ENCODE measurements at places on chromosomes 3 and 15. TPM values are rescaled to one million over a fixed set of nuclear protein-coding genes. Genes with fewer than 3 reads are reported as not detected.

Gene TGM5
- not detected for total RNA-seq

- no peaks in the 10 kb centered on the region for H3K4me1 ChIP-seq
- H3K4me3 ChIP-seq = no peak overlapping the region
- no peaks in the 10 kb centered on the region for H3K36me3 ChIP-seq
- no peaks in the 10 kb centered on the region for H3K27me3 ChIP-seq
- no peak overlapping the region for H3K27ac ChIP-seq
Measured at GRCh38 chr3:156803952-156804741, 22.0 kb upstream of the LEKR1 start.

DNA sequence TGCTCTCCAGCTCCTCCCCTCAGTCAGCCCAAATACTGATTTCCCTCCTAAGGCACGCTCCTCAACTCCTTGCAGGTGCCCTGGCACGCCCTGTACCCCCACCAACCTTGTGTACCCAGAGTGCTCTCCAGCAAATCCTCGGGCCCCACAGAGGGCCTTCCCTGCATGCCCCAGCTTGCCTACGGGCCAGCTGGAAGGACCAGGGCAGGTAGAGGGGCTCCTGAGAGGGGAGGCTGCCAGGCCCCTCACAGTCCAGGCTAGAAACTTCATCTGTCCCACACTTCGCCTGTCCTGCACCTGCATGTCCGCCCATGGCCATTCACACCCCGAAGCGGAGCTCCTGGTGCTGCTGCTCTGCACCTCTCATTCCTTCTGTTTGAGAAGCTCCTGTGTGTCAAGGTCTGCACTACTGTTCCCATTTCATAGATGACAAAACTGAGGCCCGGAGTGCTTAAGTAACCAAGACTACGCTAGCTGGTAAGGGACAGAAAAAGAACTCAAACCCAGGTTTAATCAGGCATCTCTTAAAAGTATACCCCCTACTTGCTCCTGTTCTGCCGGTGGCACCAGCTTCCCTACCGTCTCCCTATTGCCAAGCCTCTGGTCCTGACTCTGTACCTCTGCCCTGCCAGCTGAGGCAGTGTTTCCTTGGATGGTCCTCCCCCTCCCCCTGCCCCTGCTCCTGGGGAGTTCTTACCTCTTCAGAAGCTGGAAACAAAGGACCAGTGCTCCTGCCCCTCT is 35.6 kb downstream of the ZXDC start:
- DNase-seq = no peak
- no peaks in the 10 kb centered on the region for H3K36me3 ChIP-seq
- H3K4me1 ChIP-seq = no peaks in the 10 kb centered on the region

Gene FOXB1
- not detected for total RNA-seq

DNA sequence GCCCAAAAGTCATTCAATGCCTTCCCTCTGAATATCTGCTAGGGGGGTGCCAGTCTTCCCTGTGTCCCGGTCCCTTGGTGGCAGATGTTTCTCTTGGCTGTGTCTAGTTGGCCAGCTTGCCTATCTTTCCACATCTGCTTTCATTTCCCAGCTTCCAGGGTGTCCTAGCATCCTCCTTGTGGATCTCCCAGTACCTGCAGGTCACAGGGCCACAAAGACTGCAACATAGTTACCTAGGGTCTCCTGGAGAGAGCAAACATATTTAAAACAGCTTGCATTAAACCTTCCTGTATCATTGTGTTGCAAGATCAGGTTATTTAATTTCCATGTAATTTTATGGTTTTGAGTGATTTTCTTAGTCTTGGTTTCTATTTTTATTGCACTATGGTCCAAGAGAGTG is 400.1 kb downstream of the GRM7 start:
- no peaks in the 10 kb centered on the region for H3K36me3 ChIP-seq
- no peak overlapping the region for H3K4me3 ChIP-seq
- H3K27me3 ChIP-seq = no peaks in the 10 kb centered on the region
- no peaks in the 10 kb centered on the region for H3K4me1 ChIP-seq
- H3K27ac ChIP-seq = no peak overlapping the region
- no peak for DNase-seq

DNA sequence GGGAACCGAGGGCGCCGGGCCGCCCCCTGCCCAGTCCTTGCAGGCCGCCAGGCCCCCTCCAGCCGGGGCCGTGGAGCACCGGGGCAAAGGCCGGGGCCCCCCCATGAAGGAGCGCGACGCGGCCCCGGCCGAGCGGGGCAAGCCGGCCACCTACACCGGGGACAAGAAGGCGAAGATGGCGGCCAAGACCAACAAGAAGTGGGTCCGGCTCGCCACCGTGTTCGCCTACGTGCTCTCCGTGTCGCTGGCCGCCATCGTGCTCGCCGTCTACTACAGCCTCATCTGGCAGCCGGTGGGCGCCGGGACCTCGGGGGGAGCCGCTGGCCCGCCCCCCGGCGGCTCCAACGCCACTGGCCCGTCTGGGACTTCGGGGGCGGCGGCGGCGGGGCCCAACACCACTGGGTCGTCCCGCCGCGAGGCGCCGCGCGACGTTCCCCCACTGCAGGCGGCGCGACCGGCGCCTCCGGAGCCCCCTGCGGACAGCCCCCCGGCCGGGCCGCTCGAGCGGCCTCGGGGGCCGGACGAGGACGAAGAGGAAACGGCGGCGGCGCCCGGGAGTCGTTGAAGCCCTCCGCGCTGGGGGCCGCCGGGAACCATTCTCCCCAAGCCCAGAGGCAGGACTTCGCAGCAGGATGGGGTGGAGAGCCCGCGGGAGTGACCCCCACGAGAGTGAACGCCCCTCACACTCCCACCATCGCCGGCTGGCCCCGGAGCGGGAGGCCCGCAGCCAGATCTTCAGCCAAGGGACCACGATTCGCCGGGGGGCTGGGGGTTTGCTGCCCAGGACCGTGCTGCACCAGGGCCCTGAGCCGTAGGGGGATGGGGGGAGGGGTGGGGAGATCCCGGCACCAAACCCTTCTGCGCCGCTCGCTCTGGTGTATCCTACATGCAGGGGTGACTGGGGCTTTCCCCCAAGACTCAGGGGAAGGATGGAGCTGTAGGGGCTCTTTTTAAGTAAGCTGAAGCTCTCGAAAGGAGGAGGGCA is 753 bp downstream of the INAFM2 start:
- no peaks in the 10 kb centered on the region for H3K36me3 ChIP-seq
- peak overlapping the region; percentile 39 for H3K27ac ChIP-seq
- DNase-seq = no peak

DNA sequence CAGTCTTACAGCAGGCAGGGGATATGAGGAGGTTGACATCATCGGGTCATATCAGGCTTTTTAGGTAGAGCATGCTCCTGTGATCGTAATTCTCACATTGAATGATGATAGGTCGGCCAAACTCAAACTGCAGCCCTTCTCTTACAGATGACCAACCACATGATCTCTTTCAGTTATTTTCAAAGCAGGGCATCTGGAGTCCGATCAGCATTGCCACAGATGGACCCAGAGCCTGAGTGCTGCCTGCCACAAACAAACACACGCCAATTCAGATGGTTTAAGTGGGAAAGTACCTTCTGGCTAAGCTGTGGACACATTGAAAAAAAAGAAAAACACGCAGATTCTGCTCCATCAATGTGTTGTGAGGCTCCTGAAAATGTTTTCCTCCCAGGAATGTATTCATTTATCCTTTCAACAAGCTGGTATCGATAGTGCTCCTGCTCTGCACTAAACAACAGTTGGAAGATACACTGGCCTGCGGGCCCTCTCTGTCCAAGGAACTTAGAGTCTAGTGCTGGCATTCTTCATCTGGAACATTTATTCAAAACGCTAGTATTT is 31.2 kb downstream of the ARPP21 start:
- no peaks in the 10 kb centered on the region for H3K4me1 ChIP-seq
- no peaks in the 10 kb centered on the region for H3K27me3 ChIP-seq
- no peak for DNase-seq
- no peak overlapping the region for H3K27ac ChIP-seq
- H3K4me3 ChIP-seq = no peak overlapping the region
- H3K36me3 ChIP-seq = no peaks in the 10 kb centered on the region

- H3K27ac ChIP-seq = no peak overlapping the region
Measured at GRCh38 chr15:77104155-77104554, 33.2 kb upstream of the TSPAN3 start.

Gene HTR3E
- total RNA-seq = not detected

- H3K4me1 ChIP-seq = no peaks in the 10 kb centered on the region
- H3K36me3 ChIP-seq = no peaks in the 10 kb centered on the region
- no peak overlapping the region for H3K4me3 ChIP-seq
Measured at GRCh38 chr3:72143966-72144717, 359.2 kb upstream of the PROK2 start.

- H3K4me3 ChIP-seq = no peak overlapping the region
- no peak overlapping the region for H3K27ac ChIP-seq
- no peaks in the 10 kb centered on the region for H3K36me3 ChIP-seq
- H3K4me1 ChIP-seq = peaks cover 10% of the 10 kb centered on the region
- no peak for DNase-seq
Measured at GRCh38 chr15:66592505-66593218, 26.9 kb upstream of the LCTL start.

- H3K36me3 ChIP-seq = no peaks in the 10 kb centered on the region
- DNase-seq = no peak
- H3K27me3 ChIP-seq = no peaks in the 10 kb centered on the region
- H3K27ac ChIP-seq = no peak overlapping the region
- H3K4me1 ChIP-seq = no peaks in the 10 kb centered on the region
- H3K4me3 ChIP-seq = no peak overlapping the region
Measured at GRCh38 chr3:53822331-53822741, 23.9 kb downstream of the CHDH start.

- no peak for DNase-seq
- no peaks in the 10 kb centered on the region for H3K4me1 ChIP-seq
- H3K27me3 ChIP-seq = no peaks in the 10 kb centered on the region
- H3K27ac ChIP-seq = no peak overlapping the region
Measured at GRCh38 chr3:40631341-40631995, 106.7 kb downstream of the ZNF621 start.

DNA sequence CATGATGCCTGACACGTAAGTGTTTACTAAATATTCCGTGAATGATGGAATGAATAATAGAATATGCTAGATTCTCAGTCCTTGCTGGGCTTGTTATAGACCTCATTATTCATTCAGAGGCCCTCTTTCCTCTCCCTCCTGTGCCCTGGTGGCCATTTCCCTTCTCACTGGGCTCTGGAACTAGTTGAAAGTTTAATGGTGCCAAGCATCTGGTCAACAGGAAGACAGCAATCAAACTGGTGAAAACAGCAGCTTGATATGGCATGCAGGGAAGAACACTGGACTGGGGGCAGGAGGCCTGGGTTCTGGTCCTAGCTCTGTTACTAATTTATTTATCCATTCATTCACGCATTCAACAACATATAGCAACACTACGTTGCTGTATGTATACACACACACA is 3.7 kb upstream of the APOD start:
- no peaks in the 10 kb centered on the region for H3K27me3 ChIP-seq
- peaks cover 4% of the 10 kb centered on the region for H3K4me1 ChIP-seq
- no peak overlapping the region for H3K27ac ChIP-seq
- no peaks in the 10 kb centered on the region for H3K36me3 ChIP-seq

- peaks cover 60% of the 10 kb centered on the region for H3K27me3 ChIP-seq
- H3K4me1 ChIP-seq = no peaks in the 10 kb centered on the region
Measured at GRCh38 chr3:140467104-140467577, 210.7 kb upstream of the TRIM42 start.

Gene SNRPN
- total RNA-seq = 2.0 TPM

- no peak overlapping the region for H3K27ac ChIP-seq
- no peak for DNase-seq
- H3K4me1 ChIP-seq = no peaks in the 10 kb centered on the region
- peaks cover 23% of the 10 kb centered on the region for H3K27me3 ChIP-seq
- H3K36me3 ChIP-seq = no peaks in the 10 kb centered on the region
Measured at GRCh38 chr3:62371720-62372591, 1.4 kb downstream of the FEZF2 start.

Gene ACAN
- not detected for total RNA-seq

GRCh38 chr15:77634266-77634962 is 1.7 kb upstream of the LINGO1 start:
- peaks cover 29% of the 10 kb centered on the region for H3K4me1 ChIP-seq
- H3K27ac ChIP-seq = no peak overlapping the region
- H3K4me3 ChIP-seq = no peak overlapping the region

Gene SLC28A1
- not detected for total RNA-seq

GRCh38 chr15:62068071-62068809 is 1.5 kb downstream of the C2CD4A start:
- peak overlapping the region; percentile 19 for H3K4me3 ChIP-seq
- peaks cover 16% of the 10 kb centered on the region for H3K4me1 ChIP-seq
- no peak for DNase-seq
- no peak overlapping the region for H3K27ac ChIP-seq
- H3K27me3 ChIP-seq = no peaks in the 10 kb centered on the region

- H3K27ac ChIP-seq = no peak overlapping the region
- no peaks in the 10 kb centered on the region for H3K4me1 ChIP-seq
- no peak for DNase-seq
- no peaks in the 10 kb centered on the region for H3K36me3 ChIP-seq
- H3K4me3 ChIP-seq = no peak overlapping the region
- no peaks in the 10 kb centered on the region for H3K27me3 ChIP-seq
Measured at GRCh38 chr3:69547461-69547880, 161.6 kb upstream of the FRMD4B start.

GRCh38 chr3:39631136-39631535 is 163.7 kb downstream of the MOBP start:
- no peaks in the 10 kb centered on the region for H3K36me3 ChIP-seq
- H3K27ac ChIP-seq = no peak overlapping the region
- H3K4me1 ChIP-seq = no peaks in the 10 kb centered on the region
- no peak for DNase-seq
- H3K27me3 ChIP-seq = no peaks in the 10 kb centered on the region

- H3K27ac ChIP-seq = no peak overlapping the region
- H3K4me3 ChIP-seq = no peak overlapping the region
- DNase-seq = no peak
- H3K4me1 ChIP-seq = peaks cover 4% of the 10 kb centered on the region
Measured at GRCh38 chr3:195247863-195248189, 23.1 kb downstream of the XXYLT1 start.

- H3K27me3 ChIP-seq = no peaks in the 10 kb centered on the region
- H3K36me3 ChIP-seq = no peaks in the 10 kb centered on the region
- no peaks in the 10 kb centered on the region for H3K4me1 ChIP-seq
- no peak overlapping the region for H3K27ac ChIP-seq
- DNase-seq = no peak
Measured at GRCh38 chr15:68157074-68157473, 48.1 kb downstream of the CALML4 start.

DNA sequence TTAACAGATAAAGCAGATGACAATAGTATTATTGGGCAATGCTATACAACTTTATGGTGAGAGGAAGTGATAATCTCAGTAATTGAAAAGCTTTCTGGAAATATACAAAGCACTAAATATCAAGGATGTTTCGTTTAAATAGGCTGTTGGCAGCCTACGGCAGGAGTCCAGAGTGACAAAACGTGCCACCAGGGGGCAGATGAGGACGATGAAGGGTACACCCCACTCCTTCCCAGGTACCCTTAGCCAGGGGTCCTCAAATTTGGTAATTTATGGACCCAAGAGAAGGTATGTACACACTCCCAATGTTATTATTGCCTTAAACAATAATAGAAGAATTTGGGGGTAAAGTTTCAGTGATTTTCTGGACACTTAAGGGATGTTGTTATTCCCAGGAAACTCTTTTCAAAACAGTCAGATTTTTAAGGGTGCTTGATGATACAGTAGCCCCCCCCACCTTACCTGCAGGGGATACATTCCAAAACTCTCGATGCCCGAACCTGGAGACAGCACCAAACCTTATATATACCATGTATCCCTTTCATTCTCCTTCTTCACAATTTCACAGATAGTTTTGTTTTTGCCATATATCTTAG is 1.4 kb upstream of the MAGEL2 start:
- H3K4me1 ChIP-seq = no peaks in the 10 kb centered on the region
- H3K36me3 ChIP-seq = no peaks in the 10 kb centered on the region
- no peak overlapping the region for H3K4me3 ChIP-seq
- H3K27ac ChIP-seq = no peak overlapping the region

GRCh38 chr3:16013568-16013967 is 160.9 kb upstream of the GALNT15 start:
- no peak overlapping the region for H3K27ac ChIP-seq
- DNase-seq = no peak
- H3K4me1 ChIP-seq = no peaks in the 10 kb centered on the region
- H3K4me3 ChIP-seq = no peak overlapping the region

Data from HCT116 (cell line).